ENCODE measurements at places on chromosomes 13 and 19.

- no peak for DNase-seq
These were observed 162.5 kb downstream of the OLFM4 start for GRCh38 chr13:53191091-53191490.

DNA sequence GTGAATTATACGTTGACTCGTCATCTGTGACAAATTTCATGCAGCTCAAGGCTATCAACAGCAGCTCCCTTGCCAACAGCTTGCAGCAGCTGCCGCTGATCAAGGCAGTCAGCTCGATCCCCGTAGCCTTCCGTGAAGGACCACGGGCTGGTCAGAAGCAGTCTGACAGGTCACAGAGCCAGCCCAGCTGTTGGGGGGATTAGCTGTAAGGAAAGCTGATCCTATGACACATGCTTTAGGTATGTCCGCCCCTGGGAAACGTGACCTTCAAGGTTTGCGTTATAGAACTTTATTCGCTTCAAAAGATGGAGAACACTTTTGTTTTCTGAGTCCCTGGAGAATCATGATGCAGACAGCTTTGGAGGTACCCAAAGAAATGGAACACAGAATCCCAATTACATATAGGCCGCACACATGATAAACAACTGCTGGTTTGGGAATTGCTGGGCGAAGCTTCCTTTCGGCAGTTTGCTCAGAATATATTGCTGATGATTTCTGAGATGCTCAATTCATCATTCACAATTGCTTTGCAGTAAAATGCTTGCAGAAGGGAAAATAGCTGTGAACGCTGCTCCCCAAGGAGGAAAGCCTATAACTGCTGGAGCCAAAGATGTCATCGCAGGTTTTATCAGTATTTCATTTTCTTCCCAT is 62.6 kb upstream of the USP29 start:
- DNase-seq, result no peak

- DNase-seq, result no peak
These were observed 185.3 kb downstream of the TBC1D4 start for GRCh38 chr13:75296641-75297040.

DNA sequence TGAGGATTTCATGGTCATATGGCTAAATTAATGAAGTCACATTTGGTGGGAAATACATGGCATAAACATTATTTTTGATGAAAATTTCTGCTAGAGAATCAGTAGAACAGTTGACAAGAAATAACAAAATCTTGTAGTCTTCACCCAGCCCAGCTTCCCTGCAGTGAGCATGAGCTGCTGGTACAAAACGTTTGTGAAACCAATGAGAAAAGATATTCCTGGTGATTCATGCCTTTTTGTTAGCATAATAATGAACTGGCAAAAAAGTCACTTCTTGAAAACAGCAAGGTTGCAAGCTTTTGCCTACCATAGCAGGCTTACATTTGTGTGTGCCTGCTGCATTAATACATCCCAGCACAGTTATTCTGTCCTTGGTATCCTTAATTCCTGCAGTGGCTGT is 475.9 kb upstream of the HTR2A start:
- DNase-seq, result no peak

- DNase-seq, result peak; percentile 5
These were observed 147.4 kb downstream of the RNF17 start for GRCh38 chr13:24911133-24911908.

DNA sequence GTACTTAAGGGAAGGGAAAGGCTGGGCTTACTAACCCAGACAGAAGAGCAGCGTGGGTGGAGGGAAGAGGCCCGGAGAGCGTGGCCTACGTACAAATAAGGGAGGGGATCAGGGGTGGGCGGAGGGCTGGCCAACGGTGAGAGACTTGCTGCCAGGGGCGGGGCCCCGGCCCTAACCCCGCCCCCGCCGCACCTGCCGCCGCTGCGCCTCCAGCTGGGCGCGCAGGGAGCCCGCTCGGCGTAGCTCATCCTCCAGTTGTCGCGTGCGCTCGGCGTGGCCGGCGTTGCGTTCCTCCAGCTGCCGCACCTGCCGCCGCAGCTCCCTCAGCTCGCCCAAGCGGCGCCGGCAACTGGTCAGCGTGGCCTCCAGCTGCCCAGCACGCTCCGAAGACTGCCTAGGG is 5.7 kb downstream of the HOOK2 start:
- DNase-seq, result no peak

DNA sequence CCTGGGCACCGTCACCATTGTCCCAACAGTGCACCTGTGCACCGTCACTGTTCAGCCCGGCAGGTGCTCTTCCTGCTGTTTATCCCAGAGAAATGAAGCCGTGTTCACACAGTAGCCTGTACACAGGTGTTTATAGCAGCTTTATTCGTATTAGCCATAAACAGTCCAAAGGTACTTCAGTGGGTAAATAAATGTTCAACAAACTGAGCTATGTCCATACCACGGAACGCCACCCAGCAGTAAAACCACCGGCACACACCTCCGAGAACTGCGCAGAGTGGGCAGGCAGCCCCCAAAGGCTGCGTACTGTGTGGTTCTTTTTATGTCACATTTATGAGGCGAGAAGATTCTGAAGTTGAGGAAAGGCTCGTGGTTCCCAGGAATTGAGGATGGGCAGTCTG is 44.9 kb upstream of the DCUN1D2 start:
- no peak for DNase-seq

DNA sequence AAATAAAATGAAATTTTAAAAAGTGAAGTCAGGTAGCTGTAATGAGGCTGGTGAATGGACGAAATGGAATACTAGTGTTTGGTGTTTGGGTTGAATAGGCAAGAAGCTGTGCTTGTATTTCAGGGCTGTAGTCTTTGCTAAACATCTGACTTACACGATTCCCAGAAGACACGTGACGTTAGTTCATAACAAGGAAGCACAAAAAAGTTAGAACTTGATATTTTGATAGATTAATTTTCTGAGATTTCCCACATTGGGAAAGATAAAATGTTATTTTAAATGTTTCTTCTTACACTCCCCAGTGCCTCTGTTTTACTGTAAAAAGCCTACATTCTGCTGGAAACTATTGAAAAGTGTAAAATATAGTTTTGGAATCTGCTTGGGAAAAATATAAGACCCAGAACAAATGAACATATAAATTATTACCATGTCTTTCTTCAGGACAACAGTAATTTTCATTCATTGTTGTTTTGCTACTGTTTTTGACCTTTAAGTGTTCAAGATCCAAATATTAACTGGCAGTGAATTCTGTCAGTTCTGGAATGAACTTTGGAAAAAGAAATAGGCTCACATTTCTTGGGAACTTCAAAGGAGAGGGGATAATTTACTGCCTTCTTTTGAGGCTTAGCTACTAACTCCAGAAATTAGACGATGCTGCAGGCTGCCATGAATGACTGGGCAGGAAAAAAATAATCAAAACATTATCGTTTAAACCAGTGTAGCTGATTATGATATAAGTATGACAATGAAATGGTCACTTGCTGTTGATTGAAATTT is 241.3 kb downstream of the SLITRK6 start:
- DNase-seq, result no peak

DNA sequence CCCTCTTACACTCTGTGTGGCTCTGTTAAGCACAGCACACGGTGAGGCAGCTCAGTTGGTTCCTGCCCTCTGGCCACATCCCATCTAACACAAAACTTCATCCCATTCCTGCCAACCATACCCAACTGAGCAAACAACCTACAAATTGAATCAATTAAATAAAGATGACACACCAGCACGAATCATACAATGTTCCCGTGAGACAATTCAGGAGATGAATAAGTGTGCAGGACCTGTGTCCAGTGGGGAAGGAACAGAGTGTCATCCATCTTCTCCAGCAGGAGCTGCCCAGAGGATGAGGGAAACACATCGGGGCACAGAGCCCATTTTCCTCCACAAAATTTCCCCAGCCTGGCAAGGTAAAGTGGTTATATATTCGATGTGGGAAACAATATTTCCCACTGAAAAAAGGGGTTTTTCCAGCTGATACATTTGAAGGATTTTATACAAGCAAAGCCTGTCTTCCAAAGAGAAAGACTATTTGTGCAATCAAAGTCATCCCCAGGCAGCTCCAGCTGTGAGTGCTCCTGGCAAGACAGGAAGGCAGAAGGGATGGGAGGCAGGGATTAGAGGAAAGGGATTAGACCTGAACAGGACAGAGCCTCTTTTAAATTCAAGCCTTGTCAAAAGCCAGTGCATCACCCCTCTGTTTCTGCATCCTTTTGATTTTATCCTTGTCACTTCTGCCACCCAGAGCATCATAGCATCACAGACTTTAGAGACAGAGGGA is 240.2 kb downstream of the LHFPL6 start:
- DNase-seq, result no peak

DNA sequence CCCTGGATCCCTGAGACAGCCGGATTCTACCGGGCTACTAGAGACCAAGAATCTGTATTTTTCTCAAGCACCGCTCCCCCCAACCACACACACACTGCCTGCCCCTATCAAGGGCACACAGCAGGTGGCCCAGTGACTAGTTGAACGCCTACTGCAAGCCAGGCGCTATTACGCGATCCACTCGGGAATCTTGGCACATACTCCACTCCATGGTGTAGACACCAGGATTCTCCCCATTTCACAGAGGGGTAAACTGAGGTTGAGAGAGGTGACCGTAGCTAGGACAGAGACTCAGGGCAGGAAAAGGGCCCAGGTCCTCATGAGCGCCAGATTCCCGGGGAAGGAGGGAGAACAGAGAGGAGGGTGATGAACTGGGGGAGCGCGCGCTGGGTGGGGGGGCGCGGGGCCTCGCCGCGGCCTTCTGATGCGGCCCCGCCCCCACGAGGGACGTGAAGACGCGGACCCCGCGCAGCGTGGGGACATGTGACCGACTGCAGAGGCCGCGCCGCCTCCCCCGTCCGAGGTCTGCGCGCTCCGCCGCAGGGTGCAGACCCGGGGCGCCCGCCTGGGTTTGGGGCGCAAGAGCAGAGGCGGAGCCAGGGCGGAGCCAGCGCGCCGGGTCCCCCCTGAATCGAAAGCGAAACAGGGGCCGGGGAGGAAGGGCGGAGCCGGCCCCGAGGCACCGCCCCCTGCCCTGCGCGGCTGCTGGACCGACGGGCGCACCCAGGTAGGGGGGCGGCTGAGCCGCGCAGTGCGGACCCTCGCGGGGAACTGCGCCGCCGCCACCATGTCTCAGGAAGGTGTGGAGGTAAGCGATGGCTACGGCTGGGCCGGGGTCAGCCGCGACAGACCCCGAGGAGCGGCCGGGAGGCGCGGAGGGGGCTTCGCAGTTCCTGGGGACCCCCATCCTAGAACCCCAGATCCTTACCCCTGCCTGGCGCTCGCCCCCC is at the start of gene SHFL:
Gene SHFL, plus strand, starts transcription at position 677 of the 950 bp plus-strand sequence. Its CDS starts 111 bp downstream, at position 788.
- DNase-seq, result peak; percentile 75

DNA sequence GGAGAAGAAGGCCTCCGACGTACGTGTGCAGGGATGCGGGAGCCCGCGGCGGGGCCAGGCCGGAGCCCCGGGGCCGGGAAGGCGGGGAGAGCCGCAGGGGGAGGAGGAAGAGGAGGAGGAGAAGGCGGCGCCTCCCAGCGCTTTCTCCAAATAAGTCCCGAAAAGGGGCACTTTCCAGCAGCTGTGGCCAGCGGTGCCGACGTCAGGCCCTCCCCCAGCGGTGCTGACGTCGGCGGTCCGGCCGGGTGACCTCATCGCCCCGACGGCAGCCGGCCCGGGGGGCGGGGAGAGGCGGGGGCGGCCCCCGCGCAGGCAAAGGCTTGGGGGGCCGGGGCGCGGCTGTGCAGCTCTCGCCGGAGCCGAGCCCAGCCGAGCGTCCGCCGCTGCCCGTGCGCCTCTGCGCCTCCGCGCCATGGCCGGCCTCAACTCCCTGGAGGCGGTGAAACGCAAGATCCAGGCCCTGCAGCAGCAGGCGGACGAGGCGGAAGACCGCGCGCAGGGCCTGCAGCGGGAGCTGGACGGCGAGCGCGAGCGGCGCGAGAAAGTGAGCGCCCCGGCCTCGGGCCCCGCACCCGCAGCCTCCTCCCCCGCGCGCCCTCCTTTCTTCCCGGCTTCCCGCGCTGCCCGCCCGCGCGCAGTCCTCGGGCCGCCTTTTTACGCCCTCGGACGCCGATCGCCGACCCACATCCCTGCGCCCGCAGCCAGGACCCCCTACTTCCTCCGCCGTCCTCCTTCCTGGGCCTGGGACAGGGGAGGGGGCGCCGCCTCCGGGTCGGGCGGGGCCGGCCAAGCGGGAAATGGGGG is at the start of gene TPM4:
Gene TPM4, plus strand, starts transcription at position 342 of the 804 bp plus-strand sequence. Its CDS starts 71 bp downstream, at position 413.
- peak; percentile 97 for DNase-seq

DNA sequence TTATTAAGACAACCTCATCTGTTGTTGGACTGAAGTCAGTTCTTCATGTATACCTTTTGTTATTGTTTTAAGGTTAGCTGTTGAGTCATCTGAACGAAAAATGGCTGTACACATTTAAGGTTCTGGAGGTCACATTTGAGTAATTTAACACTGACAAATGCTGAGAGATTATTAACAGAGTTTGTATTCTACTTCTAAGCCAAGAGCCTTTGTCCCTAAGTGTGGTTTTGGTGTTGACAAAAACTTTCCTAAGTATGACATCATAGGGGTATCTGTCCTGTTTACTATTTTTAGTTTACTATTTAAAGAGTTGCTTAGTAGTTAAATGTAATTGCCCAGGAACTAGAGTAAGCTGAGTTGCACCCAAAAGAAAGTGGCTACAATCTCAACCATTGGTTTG is 71.9 kb downstream of the CDK8 start:
- no peak for DNase-seq

DNA sequence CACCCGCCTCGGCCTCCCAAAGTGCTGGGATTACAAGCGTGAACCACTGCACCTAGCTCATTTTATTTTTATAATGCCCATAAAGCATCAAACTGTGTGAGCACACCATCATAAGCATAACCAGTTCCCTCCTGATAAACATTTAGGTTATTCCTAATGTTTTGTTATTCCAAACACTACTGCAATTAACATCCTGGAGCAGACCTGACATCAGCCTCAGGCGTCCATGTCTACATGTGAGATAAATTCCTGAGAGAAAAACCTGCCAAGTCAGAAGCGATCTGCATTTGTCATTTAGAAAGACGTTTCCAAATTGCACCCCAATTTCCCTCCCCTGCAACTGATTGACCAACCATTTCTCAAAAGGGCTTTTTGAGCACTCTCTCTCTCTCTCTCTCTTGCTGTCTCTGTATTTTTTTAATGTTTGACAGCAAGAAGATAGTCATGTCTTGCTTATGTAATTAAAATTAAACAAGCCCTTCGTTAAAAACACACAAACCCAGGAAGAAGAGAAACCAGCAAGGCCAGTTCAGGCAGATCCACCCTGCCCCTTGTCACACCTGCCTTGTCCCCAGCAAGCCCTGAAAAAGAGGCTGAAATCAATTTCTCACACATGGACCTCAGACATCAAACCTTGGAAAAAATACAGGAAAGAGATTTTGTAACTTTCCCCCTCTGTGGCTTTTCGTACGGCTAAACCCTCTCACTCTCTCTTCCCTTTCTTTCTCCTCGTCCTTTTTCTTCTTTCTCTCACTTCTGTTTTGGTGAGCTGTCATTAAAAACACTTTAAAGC is 9.9 kb downstream of the LYPD3 start:
- peak; percentile 29 for DNase-seq

Data from suppressor macrophage (primary cell).